NCI-H1694 treated with DMSO at 0.1 percent for 48 hours (cell line): ENCODE measurements at places on chromosomes 5 and 9.

DNA sequence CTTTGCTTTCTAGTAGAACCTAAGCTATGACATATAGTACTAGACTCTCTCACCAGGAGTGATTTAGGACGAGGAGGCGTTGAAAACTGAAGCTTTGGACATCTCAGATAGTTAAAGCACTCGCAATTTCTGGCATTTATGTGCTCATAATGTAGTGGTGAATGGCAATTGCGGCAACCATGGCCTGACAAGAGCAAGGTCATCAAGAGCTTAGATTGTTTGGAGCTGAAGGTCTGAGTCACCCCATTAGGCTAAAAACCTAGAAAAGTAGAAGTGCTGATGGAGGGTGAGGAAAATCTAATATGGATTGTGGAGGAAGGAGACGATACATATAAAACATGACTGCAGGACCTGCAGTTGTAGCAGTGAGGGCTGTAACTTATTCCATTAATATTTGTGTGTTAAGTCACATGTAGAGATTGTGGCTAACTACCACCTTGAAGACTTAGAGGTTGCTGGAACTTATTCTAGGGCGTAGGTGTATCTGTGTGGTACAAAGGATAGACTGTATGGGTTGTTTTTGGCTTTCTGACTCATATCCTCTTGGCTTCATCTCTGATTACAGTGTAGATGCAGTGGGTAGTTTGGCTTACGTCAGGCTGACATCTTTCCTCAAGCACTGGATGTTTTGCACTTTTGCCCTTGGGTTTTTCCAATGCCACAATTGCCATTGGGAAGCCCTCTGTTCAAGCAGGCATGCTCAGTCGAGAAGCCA lies 138.9 kb upstream of the CDKN2B start:
- no peak for DNase-seq

GRCh38 chr9:71762900-71763653 lies 5.2 kb downstream of the CEMIP2 start:
- DNase-seq, result no peak

DNA sequence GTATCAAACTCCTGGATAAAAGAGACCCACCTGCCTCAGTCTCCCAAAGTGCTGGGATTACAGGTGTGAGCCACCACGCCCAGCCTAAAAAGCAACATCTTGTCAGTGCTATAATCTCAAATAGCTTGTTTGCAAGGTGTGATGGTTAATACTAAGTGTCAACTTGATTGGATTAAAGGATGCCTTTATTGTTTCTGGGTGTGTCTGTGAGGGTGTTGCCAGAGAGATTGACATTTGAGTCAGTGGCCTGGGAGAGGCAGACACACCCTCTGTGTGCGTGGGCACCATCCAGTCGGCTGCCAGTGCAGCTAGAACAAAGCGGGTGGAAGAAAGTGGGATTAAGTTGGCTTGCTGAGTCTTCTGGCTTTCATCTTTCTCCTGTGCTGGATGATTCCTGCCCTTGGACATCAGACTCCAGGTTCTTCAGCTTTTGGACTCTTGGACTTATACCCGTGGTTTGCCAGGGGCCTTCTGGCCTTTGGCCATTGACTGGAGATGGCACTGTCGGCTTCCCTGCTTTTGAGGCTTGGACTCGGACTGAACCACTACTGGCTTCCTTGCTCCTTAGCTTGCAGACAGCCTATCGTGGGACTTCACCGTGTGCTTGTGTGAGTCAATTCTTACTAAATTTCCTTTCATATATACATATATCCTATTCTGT lies 28.1 kb downstream of the TARS1 start:
- no peak for DNase-seq

- no peak for DNase-seq
Measured at GRCh38 chr9:129839324-129840023, 4.2 kb downstream of the USP20 start.

GRCh38 chr5:109784687-109785086 lies 95.0 kb downstream of the MAN2A1 start:
- no peak for DNase-seq

DNA sequence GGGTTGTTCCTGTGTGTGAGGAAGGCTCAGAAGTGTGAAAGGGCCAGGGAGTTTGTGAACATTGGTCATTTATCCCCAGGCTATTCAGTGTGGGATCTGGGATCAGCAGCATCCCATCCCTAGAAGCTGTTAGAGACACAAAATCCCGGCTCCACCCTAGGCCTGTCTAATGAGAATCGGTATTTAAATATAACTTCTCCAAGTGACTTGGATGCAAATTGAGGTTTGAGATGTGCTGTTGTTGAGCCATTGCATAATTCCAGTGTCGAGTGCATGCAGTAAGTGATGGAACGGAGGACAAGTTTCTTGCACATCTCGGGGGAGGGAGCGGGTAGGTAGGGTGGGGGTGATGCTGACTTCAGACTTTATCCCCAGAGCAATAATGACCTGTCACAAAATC lies 138.3 kb downstream of the FBXL7 start:
- no peak for DNase-seq

GRCh38 chr5:167694325-167695147 lies 596.9 kb upstream of the WWC1 start:
- DNase-seq, result no peak

DNA sequence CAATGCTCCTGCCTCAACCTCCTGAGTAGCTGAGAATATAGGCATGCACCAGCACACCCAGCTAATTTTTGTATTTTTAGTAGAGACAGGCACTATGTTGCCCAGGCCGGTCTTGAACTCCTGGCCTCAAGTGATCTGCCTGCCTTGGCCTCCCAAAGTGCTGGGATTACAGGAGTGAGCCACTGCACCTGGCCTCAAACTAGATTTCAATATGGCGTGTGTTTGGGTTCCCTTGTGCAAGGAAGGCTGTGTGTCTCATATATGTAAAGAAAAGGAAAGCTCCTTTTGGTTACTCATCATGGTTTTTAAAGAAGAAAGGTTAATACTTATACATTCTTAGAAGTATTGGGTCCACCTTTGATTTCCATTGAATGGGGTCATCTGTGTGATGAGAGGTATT lies 70.7 kb downstream of the ANKRD33B start:
- no peak for DNase-seq

GRCh38 chr9:128603697-128604096 lies 51.3 kb downstream of the SPTAN1 start:
- no peak for DNase-seq

GRCh38 chr9:76616780-76617179 lies 147.5 kb upstream of the PCA3 start:
- DNase-seq, result no peak

DNA sequence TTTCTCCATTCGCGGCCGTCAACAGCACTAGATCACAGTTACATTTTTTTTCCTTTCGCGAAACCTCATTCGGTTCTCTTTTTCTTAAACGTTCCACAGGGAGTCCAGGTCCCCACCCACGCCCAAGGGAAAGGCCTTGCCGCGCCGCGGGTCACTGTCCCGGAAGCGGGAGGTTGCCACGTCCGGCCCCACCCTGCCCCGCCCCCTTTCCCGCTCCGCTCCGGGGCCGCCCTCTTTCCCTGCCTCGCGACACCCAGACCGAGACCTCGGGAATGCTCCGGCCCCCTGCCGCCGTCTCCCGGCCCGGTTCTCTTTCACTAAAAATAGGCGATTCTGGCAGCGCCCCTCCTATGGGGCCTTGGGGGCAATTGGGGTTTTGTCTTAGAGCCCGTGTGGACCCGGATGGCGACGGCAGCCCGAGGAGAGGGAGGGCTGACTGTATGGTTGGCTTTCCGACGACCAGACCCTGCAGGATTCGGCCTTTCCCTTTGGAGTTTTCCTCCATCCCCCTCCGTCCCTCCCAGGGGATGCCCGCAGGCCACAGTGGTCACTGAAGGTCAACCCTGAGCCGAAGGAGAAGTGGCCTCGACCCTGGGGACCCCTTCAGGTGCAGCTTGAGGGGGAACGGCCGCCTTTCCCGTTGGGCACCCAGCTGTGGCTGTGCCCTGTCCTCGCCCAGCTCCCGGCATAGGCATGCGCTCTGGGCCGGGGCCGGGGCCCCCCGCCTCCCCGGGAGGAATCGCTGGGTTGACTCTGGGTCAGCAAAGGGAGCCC lies 2.8 kb upstream of the RACK1 start:
- DNase-seq, result no peak

GRCh38 chr5:127898551-127899213 lies 184.9 kb upstream of the SLC12A2 start:
- no peak for DNase-seq

- no peak for DNase-seq
Measured at GRCh38 chr9:98105006-98105405, 14.0 kb downstream of the TRIM14 start.

- DNase-seq, result no peak
Measured at GRCh38 chr5:3595006-3595961, at the start of gene IRX1. TSS of gene IRX1 (plus strand) at chr5:3595832. CDS start at chr5:3596106, 274 bp downstream.

DNA sequence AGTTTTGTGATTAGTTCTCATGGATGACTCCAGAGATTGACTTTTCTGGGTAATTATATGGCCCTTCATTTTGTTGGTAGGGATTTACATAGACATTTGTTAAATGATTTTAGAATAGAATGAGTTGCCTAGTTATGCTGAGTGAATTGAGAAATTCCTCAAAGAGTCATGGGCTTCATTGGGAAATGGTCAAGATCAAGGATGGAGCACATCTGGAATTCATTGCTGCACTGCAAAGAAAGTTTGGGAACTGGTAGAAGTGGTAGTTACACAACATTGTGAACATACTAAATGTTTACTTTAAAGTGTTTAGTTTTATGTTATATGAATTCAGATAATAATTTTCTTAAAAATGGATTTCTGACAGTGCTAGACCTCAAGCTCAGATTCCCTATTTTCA lies 46.5 kb downstream of the PIP5K1B start:
- DNase-seq, result no peak

- DNase-seq, result no peak
Measured at GRCh38 chr5:75152860-75153259, 83.8 kb downstream of the ANKRD31 start.

- DNase-seq, result no peak
Measured at GRCh38 chr5:138568061-138568824, 7.0 kb downstream of the HSPA9 start.

DNA sequence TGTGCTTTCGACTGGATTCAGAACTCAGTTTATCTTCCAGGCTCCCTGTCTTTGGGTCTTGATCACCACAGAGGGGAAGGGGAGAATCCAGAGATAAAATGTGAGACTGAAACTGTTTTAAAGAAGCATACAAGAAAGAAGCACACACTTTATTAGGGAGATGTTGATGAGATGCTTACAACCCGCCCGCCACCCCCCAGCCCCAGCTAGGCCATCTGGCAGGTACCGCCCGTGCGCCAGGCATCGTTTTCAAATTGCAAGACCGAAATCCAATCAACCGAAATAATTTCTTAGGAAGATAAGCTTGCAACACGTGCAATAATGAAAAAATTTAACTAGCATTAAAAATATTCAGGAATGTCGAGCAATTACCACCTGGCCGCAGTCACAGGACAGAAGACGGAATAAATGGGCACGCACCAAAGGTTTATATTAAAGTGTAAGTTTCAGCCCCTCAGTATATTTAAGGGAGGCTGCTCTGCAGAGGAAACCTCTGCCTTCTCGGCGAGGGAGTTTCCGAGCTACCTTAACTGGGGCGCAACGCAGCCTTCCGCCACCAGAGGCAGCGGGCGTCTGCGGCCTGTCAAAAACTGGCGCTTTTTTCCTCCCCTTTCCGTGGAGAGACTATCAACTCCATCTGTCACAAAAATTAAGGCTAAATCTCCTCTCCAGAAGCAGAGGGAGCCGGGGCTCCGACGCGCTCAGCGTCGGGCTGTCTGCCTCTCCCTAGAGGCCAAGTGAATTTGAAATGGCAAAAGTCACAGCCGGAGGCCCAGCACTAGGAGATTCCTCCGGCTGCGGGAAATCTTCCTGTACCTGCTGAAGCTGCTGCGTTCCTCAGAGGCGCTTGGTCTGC lies 996 bp upstream of the GAS1 start:
- DNase-seq, result peak; percentile 76

DNA sequence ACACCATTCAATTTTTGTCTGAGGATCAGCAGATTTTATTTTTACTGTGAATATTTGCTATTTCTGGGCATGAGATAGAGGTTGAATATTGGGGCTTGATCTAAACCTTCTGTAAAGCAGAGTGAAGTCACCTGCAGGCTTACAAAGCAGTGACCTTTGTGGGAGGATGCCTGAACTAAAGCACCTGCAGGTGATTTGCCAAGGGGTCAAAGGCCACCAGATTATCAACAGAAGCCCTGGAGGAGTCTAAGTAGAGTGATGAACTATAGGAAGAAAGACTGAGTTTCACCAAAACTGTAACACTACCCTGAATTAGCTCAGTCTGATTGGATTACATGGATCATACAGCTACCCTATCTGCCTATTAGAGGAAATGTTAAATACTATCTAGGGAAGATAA lies 144.3 kb upstream of the PRLR start:
- no peak for DNase-seq

DNA sequence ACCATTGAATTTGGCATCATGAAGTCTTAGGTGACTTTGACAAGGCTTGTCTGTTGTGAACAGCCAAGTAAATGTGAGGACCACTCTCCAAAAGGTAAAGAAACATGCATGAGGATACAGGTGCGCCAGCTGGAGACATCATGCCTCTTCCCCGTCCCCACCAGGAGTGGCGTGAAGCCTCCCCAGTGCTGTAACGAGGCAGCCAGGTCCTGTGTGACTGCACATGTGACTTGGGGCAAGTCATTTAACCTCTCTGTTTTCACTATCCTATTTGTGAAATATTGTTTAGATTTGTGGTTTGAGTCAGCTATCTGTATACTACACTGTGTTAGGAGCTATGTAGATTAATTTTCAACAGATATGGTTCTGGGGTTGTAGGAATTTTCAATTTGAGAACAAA lies 65.0 kb downstream of the DOCK8 start:
- no peak for DNase-seq

DNA sequence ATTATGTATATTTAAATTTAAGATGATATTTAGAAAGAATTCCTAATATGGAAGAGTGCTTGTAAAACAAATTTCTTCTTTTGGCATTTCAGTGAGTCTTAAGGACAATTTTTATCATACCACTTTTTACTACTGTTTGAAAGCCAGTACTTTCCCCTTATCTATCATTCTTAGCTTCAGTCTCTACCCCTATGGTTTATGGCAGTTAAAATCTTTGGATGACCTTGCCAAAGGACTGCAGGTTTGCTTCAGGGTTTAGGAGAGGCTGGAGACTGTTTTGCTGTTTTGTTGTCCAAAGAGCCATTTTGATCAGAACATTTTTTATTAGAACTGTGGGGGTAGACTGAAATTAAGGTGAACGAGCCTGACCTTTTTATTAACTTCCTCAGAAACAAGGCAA lies 30.8 kb downstream of the SLC38A9 start:
- DNase-seq, result no peak

DNA sequence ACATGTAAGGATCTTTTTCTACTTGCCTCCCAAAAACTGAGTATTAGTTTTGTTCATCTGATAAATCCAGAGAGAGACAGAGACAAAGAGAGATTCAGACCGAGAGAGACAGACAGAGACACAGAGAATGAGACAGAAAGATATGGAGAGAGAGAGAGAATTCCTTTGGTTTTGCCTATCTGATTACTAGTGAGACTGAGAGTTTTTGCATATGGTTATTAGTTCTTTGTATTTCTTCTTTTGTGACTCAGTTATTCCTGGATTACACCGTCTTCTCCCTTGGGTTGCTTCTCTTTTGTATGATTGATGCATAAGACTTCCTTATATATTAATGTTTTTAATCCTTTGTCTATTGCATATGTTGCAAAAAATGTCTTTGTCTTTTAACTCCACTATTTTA lies 91.2 kb upstream of the SPATA31C2 start:
- DNase-seq, result no peak
